HEK293T (cell line): ENCODE measurements at places on chromosomes 5 and 9.

GRCh38 chr5:116944183-116944582, 369.6 kb upstream of the SEMA6A start:
- no peak for DNase-seq

- DNase-seq, result no peak
These were observed 77.3 kb upstream of the ZNF366 start for GRCh38 chr5:72584466-72584865.

DNA sequence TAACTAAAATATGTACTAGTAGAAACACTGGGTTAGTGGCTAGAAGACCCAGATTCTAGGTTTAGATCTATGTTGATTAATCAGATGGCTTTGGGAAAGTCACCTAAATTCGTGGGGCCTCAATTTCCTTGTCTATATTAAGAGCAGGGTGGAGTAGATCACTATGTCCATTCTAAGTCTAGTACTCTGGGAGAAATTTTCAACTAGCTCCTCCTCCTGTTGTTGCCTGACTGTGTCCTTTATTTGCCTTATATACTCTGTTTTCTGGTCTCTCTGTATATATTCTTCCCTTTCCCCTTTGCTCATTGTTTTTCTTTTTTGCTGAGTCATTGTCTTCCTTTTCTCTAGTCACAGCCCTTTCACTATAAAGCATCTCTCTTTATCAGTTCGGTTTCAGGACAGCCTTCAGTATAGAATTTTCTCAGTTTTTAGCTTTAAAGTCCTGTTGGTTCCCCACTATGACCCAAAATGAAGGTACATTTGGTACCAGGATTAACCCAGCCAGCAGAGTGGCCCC, 44.5 kb upstream of the CDH6 start:
- DNase-seq, result no peak

- DNase-seq, result no peak
These were observed 255.5 kb downstream of the PDE4D start for GRCh38 chr5:59637884-59638580.

GRCh38 chr9:127910613-127911205, 6.1 kb downstream of the ST6GALNAC4 start:
- no peak for DNase-seq
